Calu3 (cell line): ENCODE measurements at places on chromosomes 12 and 14.

GRCh38 chr12:80589077-80589476, 118.4 kb upstream of the MYF6 start:
- DNase-seq = no peak

GRCh38 chr12:27334042-27334720, 1.5 kb downstream of the BMAL2 start:
- no peak for DNase-seq

DNA sequence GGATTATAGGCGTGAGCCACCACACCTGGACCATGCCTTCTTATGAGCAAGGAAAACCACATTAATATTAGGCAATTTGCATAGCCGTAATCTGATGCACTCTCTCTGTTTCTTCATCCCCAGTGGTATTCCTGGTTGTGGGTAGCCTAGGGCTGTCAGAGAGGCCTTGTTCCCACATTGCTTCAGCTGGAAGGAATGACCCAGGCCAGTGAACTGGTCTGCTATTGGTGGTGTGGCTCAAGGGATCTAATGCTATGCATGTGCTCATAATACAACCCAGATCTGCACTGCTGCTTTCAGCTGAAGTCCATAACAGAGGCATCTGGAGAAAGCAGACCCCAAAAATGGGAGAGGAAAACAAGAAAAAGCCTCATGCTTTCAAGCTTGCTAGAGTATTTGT, 33.1 kb upstream of the G2E3 start:
- DNase-seq = no peak

DNA sequence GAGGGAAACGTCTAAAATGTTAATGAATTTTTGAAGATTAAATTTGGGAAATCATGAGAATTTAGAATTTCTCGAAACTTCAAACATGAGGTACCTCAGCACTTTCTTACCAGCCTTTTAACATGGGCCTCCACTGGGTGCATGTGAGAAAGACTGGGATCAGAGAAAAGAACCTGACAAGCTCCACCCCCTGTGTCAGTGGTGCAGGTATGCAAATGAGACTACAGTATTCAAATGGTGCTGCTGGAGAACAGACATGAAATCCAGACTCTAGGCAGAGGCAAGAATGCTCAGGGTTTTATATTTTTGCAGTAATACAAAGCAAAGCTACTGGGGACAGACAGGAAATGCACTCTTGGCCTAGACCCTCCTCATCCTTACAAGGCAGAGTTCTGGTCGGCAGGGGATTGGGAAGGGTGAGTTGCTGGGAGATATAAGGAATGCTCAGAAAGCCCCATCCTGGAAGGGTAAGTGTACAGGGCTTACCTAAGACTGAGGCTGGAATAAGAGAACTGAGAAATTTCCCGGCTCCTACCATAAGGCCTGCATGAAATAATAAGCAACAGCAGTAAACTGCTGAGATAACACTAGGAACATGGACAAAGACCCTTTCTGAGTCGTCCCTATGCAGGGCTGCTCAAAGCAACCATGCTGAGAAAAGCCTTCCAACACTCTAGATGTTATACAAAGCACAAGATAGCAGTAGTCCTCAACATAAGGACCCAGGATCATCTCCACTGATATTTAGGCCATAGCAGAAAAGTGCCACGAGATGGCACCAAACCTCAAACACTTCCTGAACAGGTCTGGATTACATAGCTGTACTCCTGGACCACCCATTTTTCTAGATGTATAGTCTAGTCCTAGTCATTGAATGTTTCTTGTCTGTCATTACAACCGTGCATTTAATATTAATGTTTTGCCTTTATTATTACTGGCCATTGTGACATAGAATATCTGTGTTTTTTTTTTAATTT, 260.8 kb downstream of the RASSF9 start:
- DNase-seq = peak; percentile 64

DNA sequence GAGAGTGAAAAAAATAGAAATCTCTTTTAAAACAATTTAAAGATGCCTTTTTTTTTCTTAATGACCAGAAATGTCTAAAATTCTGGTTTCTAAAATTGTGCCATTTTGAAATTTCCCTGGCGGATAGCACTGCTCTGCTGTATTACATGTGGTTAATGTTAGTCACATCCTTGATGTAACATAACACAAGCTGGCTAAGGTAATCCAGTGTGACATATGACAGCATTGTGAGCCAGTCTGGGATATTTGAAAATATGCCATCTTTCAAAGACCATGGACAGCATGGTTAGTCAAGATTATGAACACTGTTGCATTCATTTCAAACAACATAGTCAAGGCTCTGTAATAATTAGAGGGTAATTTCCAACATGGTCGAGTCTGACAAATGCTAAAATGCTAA, 133.2 kb downstream of the ALX1 start:
- DNase-seq = no peak
